NAMALWA (cell line): ENCODE measurements at places on chromosomes 1 and 21.
A peak's percentile ranks its signal among the peaks of the same experiment; 100 is the strongest.

DNA sequence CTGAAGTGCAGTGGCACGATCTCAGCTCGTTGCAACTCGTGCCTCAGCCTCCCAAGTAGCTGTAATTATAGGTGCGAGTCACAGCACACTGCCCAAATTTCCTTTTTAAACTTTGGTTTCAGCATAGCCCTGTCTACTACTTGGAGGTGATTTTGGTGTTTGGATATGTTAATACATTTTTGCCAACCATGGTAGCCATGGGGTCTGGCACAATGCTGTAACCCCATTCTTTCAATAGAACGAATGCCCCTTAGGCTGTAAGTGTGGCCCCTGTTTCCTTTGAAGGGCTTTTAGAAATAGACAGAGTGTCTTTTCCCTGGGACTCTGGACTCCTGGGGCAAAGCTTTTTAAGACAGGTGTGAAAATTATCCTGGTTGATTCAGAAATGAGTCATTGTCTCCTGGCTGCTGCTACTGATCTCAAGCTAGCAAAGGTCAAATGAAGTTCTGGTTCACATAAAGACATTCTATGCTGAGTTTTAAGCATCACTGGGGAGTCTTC is 141.1 kb upstream of the RUNX1 start:
- DNase-seq = no peak

- DNase-seq = no peak
These were observed 160.3 kb downstream of the TGFBR3 start for GRCh38 chr1:91725618-91725988.

DNA sequence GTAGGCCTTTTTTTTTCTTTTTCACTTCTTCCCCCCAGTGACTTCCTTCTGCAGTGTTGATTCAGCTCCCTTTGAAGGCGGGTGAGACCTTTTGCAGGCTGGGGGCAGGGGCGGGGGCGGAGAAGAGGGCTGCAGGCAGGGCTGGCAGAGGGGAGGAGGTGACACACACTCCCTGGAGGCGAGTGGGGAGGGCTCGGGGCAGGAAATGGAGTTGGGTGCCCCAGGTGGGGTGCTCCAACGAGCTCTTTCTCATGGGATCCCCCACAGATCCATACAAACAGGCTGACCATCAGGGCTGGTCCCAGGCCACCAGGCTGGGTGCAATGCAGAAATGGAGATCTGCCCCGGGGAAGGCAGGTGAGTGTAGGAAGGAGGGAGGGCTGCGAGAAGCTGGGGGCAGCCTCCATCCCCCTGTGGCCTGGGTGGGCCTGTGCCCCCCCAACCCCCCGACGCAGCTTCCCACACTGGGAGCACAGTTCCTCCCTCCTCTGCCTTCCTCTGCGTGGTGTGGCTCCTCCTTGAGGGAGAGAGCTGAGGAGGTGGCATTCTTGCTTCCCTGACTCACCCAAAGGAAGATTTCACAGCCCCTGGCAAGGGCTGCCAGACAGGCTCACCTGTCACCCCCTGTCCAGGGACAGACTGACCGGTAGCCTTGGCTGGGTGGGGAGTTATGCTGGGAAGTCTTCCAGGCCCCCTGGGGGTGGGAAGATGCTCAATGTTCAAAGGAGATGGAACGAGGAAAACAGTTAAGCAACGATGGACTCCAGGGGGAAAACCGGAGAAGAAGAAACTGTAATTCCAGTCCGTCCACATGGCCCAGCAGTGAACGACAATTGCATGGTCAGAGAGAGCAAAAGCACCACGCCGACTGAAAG is 7.1 kb upstream of the ITGB2 start:
- DNase-seq = no peak

DNA sequence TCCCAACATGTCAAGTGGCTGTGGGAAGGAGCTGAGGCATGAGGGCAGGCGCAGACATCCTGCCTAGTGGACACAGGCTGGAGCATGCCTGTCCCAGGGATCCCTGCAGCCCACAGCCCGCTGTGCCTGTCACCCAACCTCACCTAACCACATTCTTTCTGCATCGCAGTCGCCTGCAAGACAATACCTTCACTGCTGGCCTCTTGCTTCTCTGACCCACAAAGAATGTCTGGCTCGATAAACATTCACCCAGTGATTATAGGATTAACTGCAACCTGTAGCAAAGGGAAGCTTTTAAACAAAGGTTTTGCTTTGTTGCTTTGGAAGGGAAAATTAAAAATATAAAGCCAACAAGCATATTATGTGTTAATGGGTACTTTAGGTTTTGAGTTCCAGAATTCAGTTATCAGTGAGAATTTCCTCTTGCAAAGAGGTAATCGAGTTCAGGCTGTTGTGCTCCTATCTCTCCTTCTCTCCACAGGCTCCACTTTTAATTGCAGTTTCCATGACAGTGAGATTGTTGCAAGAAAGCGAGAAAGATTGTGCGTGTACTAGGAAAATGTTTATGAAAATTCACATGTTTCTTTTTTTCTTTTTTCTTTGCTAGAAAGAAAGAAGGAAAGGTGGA is 40.0 kb upstream of the ZNF648 start:
- no peak for DNase-seq

- peak; percentile 71 for DNase-seq
These were observed 179.2 kb downstream of the ATG4C start for GRCh38 chr1:62962901-62963776.

- no peak for DNase-seq
These were observed 2.6 kb downstream of the NCMAP start for GRCh38 chr1:24558455-24558854.

- no peak for DNase-seq
These were observed 27.9 kb upstream of the KIF21B start for GRCh38 chr1:201051399-201051798.

DNA sequence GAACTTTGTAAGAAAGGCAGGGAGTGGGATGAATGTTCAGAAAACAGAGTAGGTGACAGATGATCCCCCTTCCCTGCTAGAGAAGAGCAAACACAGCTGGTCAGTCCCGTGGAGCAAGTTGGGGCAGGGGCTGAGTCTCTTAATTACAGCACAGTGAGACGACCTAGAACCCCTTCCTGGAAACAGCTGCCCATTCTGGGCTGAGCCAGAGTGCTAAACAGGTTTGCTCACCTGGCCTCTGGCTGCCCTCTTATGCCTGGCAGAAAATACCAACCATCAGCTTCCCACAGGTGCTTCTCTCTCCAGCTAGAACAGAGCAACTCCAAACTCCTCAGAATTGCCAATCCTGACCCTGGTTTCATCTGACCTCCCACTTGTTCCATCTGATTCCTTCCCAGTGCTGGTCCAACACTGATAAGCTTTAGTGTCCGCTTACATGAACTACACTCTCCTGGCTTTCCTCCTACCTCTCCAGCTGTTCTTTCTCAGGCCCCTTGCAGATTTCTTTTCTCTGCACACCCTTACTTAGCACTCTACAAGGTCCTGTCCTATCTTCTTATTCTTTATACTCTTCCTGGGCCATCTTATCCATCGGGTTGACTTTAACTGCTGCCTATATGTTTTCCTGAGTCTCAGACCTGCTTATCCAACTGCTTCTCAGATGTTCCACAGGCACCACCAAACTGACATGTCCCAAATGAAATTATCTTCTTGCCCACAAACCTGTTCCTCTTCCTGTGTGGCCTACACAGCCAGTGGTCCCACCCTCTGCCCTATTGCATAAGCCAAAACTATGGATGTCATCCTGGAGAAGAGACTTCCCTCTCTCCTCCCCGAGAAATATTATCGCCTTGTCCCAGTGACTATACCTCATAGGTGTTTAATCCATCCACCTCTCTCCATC is 22.6 kb upstream of the COL9A2 start:
- DNase-seq = no peak

GRCh38 chr1:245216366-245217115 is 61.8 kb downstream of the KIF26B start:
- no peak for DNase-seq

- no peak for DNase-seq
These were observed 14.1 kb upstream of the A3GALT2 start for GRCh38 chr1:33335020-33335419.

- DNase-seq = no peak
These were observed 60.9 kb downstream of the SKI start for GRCh38 chr1:2288816-2289536.

- no peak for DNase-seq
These were observed 48.5 kb upstream of the TTC39A start for GRCh38 chr1:51378871-51379270.

DNA sequence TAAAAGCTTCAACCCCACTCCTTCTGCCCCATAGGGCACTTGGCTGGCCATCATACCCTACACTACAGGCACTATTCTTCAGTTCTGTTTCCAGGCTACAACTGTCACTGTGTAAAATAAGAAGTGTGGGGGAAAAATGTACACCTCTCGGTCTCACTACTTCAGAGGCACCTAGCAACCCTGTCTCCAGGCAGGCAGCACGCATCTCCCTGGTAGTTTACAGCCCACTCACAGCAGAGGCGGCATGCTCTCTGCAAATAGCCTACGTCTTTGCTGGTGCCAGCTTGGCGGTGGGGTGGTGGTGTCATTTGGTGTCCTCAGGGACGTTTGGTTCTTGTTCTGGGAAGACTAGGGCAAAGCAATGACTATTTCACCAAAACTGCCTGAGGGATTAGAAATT is 48.2 kb upstream of the BTG3 start:
- DNase-seq = no peak

DNA sequence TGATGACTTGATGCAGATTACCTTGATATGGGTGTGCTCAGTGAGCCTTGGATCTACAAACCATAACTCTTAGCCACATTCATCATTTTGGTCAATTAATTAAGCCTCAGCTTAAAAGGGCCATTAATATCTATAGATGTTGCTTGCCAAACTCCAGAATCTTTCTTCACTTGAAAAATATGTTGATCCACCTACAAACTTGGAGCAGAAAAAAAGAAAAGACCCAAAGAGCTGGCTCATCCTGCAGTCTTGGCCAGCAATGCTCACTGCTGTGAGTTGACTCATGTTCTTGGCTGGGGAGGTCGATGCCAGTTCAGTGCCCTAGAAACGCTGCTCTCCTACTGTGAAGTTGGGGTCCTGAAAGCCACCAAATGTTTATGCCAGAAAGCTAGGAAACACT is 75.4 kb downstream of the DPT start:
- DNase-seq = no peak

DNA sequence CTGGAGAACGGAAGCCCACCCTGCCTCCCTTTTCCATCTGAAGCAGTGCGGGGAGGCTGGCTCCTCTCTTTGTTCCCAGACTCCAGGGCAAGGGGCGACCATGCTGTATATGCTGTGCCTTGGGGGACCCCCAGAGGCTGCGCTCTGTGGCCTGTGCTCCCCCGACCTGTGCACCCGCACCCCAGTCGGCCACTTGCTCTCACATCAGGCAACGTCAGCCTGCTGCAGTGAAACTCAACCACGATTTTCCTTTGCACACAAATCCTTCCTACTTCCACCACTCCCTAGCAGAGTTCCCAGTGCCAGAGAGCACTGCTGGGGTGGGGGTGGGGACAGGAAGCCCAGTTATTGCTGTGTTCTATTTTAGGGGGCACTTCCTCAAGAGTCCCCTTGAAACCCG is 52.5 kb downstream of the SIM2 start:
- DNase-seq = no peak

DNA sequence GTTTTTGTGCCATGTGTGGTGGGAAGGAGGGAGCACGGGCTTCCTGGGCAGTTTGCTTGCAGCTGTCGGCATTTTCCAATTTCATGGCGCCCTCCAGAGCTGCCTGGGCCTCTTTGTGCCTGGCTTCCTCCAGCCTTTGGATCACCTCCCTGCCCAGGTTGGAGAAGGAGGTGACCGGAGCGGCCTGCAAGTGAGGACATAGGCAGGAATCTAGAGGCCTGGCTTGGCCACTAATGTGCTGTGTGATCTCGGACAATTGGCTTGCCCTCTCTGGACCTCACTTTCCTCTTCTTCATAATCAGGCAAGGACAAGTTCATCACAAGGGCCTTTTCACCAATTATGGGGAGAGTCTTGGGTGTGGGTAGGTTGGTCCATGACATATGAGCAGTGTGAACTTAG is 245.1 kb downstream of the MATN1 start:
- no peak for DNase-seq

- DNase-seq = no peak
These were observed 12.6 kb downstream of the LAX1 start for GRCh38 chr1:203777596-203777995.

DNA sequence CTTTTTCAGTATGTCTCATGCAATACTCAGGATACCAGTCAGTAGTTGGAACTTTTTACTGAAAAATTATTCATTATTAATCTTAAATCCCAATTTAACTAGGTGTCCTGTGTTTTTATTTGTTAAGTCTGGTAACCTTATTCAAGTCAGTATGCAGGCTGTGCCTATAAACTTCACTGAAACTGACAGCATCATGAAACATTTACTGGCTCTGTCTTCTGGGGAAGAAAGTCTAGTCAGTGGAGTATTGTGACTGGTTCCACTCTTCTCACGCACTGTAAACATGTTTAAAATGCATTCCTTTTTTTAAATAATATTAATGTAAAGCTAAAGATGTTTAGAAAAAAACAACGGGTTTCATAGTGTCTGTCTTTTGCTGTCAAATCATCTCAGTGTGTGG is 739.7 kb downstream of the LTN1 start:
- DNase-seq = no peak

- no peak for DNase-seq
These were observed 168.4 kb upstream of the DMRTA2 start for GRCh38 chr1:50591598-50591997.

GRCh38 chr1:36342426-36343185 is 19.2 kb upstream of the EVA1B start:
- DNase-seq = peak; percentile 55

- DNase-seq = no peak
These were observed 4.3 kb upstream of the ANKRD65 start for GRCh38 chr1:1425426-1425752.

DNA sequence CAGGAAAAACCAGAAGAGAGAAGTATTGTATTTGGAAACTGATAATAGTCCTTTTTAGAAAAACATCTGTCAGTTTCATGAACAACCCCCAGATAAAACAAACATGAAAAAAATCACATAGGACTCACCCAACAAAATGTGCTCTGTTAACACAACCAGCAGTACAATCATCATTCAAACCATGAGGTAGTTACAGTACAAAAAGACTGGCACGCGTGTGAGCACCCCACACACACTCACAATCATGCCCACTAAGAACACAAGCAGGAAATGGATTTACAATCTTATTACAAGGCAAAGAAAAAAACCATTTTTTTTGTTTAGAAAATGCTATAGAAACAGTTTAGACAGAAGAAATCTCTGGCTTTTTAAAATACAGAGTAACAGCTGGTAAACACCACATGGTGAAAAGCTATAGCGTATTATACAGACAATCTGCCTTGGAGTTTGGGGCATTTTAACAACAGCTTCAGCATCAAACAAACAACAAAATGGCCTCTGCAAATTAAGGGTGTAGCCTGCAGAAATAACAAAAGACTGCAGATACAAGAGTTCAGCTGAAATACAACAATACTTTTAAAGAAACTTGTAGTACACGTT is 180.0 kb downstream of the CDC7 start:
- DNase-seq = no peak

- DNase-seq = no peak
These were observed 74.4 kb upstream of the GRIK3 start for GRCh38 chr1:37108596-37109188.

DNA sequence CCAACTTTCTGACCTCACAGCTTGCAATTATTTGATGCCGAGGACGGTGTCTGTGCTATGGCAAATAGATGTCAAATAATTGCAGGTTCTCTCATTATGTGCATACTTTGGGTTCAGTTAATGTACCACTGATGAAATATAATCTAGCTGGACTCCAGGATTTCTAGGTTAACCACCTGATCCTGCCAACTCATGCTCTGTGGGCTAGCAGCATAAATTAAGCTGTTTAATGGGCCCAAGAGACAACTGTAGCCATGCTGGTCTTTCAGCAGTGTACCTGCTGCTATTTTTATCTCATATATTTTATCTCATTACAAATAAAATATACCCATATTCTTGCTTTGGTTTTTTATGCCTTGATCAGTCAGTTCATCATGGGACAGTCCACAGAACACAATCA is 43.3 kb upstream of the HP1BP3 start:
- no peak for DNase-seq

GRCh38 chr21:31368361-31368760 is 24.3 kb upstream of the TIAM1 start:
- DNase-seq = no peak
